KBM-7 (cell line): ENCODE measurements at places on chromosomes 5 and 9.

DNA sequence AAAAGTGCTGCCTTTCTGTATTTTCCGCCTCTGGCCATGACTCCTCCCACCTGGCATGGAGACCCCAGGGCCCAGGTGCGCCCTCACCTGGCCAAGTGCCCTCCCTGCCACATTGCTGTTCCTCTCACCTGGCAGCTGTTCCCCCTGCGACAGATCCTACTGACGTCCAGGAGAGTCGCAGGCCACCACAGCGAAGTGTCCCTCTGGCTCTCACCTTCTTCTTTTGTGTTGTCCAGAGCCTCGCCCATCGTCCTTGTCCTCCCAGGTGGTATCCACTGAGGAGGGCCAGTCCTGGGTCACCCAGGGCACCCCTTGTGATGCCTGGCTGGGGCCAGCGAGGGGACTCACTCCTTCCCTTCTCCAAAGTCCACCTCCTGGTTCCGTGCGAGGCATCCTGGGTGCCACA, 2.6 kb downstream of the NKD2 start:
- peak; percentile 55 for DNase-seq

GRCh38 chr5:178530526-178530925, 59.7 kb downstream of the COL23A1 start:
- no peak for DNase-seq

- DNase-seq, result no peak
Measured at GRCh38 chr5:169804861-169805260, 167.8 kb downstream of the DOCK2 start.

DNA sequence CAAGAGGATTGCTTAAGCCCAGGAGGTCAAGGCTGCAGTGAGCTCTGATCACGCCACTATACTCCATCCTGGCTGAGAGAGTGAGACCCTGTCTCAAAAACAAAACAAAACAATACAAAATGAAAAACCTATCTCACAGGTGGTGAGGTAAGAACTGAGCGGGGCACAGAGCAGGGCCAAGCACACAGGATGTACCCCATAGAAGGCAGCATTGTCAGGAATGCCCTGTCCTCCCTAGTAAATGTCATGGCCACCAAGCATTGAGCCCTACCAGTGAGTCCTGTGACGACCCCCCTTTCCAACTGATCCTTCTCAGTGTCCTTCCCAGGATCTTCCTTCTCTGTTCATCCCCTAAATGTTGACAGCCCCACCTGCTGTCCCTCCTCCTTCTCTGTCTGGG, 44.6 kb upstream of the ALDH1B1 start:
- DNase-seq, result no peak

DNA sequence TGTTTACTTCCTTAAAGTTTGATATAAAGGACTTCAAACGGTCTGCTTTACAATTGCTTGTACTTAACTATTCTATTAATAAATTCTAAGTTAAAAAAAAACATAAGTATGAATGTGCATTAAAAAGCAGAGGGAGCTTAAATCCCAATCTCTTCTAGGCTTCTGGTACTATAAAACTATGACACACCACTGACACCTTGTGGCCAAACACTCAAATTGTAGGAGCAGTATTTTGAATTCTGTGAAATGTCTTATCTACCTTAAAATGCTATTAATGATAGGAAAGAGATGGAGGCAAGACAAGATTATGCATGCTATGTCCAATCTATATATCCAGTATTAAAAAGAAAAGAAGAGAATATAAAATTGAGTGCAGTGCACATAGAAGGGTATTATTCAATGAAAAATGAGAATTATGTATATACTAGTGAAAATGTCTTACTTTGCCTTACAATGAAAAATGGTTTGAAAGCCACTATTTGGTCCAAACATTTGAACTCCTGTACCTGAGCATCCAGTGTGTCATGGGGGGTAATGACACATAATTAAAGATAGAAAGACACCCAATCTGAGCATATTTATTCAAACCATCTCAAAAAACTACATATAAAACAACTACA, 87.6 kb downstream of the ERP44 start:
- peak; percentile 68 for DNase-seq
